CD4-positive, alpha-beta T cell (primary cell): ENCODE measurements at places on chromosomes 5 and 9.

DNA sequence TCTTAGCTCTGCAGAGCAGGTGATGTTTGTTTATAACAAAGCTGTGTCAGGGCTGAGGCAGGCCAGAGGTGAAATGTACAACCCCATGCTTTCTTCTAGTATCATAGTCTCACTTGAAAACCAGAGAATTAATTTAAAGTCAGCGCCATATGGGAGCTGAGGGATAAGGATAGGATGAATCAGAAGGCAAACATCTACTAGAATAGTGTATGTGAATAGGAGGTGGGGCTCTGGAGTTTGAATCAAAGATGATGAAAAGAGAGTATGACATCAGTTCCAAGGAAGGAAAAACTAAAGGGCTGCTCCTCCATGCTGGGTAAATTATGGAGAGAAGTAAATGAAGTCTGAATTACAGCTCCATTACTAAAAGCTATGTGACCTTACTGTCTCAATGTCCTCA is 441.5 kb downstream of the RASEF start:
- DNase-seq = no peak

DNA sequence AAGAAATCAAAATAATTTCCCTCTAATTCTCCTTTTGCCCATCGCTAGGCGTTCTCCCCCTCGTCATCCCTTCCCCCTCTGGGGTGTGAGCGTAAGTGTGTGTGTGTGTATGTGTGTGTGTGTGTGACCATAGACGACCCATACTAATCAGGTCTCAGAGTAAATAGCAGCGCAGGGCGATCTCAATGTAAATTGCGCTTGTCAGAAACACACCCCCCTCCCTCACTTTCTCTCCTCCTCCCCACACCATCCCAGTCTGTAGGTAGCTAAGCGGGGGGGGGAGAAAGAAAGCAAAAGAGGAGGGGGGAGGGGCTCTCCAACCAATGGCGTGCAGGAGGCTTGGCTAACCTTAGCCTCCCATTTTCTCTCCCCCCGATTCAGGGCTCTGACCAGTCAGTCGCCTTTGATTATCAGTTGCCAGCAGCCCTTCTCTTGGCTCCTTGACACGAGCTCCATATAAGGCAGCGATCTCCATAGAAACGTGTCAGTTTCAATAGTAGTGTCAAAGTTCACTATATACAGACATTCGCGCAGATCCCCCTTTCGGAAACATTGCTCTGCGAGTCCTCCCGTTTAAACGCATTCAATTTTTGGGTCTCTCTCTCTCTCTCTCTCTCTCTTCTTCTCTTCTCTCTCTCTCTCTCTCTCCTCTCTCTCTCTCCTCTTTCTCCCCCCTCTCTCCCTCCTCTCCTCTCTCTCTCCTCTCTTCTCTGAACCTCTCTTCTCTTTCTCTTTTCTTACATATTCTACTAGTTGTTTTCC is at the start of gene NR2F1:
TSS of gene NR2F1 (plus strand) at position 546 of the 762 bp plus-strand sequence. CDS start 1,802 bp downstream, outside the sequence.
- no peak for DNase-seq

- no peak for DNase-seq
Measured at GRCh38 chr5:149333711-149334443, 11.4 kb upstream of the GRPEL2 start.

DNA sequence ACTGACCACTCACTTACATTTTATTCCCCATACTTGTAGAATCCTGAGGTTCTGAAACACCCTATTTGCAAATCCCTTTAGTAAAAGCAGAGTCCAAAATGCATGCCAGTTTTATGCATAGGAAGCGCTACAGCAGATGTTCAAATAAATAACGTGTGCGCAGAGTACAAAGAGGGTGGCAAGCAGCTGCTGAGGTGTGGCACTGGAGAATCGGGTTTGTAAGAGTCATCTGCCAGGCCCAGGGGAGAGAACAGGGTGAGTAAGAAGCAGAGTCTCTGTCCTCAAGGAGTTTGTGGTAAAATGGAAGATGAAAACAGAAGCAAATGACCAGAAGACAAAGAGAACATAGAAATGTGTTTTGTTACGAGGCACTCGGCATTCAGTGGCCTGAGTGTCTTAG is 288.8 kb downstream of the GLIS3 start:
- DNase-seq = no peak

DNA sequence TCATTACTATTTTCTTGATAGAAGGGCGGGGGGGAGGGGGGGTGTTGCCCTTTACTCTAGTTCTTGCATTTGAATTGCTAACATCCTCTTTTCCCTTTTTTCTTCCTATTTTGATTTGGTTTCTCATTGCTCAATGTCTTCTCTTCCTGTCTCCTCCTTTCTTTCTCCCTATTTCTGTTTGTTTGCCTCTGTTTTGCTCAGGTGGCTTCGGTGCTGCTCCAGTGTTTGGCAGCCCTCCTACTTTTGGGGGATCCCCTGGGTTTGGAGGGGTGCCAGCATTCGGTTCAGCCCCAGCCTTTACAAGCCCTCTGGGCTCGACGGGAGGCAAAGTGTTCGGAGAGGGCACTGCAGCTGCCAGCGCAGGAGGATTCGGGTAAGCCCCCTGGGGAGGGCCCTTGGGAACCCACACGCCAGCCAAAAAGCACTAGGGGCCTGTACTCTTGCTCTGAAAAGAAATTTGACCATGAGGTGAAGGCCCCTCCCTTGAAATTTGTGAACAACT is 48.3 kb downstream of the FAM78A start:
- no peak for DNase-seq

- DNase-seq = no peak
Measured at GRCh38 chr5:143592648-143593047, 189.2 kb upstream of the NR3C1 start.

- DNase-seq = no peak
Measured at GRCh38 chr5:93330506-93330905, 250.5 kb downstream of the NR2F1-AS1 start.

DNA sequence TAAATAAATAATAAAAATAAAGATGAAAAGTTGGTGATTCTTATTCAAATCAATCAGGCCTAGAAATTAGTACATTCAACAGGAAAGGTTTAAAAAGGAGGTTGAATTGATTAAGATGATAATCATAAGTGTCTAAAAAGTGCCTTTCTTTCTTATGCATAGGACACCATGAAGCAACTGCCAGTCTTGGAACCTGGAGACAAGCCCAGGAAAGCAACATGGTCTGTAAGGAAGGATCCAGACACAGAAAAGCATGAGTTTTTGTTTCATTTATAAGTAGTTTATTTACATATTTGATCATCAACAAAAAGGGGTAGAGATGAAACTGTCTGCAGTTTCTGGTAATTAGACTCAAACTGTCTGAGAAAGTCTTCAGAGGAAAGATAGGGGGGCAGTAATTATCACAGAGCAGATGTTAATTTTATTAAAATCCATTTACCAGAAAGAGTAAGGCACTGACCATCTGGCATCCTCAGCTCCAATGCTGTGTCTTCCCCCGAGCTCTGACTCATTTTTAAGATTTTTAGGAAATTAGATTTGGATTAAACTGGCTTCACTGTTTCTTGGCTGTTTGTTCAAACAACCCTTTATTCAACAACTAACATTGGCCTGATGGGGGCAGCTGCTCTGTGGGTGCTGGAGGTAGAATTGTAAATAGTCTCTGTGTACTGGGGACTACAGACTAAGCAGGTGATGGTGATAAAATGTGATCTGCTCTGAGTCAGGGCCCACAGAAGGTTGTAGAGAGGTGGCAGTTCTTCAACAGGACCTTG is 2.7 kb downstream of the RABEPK start:
- DNase-seq = no peak

GRCh38 chr9:106890608-106891007 is 27.6 kb downstream of the ZNF462 start:
- no peak for DNase-seq

DNA sequence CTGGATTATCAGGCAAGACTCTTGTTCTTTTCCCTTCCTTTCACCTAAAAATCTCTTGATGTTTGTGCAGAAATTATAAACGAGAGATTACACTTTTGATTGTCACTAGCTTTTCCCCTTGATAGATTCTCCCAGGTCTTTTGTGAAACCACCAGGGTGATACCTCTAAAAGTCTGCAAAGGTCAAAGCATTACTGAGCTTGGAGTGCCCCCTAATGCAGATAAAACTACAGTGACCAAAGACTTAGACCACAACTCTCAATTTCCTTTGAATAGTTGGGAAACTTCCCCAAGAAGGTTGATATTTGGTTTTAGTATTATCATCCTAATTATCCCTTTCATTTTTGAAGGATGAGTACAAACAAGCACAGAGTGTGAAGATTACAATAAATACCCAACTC is 173.1 kb downstream of the CYLC2 start:
- no peak for DNase-seq

GRCh38 chr5:17061973-17062470 is 125.9 kb upstream of the MYO10 start:
- DNase-seq = peak; percentile 3

GRCh38 chr5:136001466-136001981 is 27.3 kb upstream of the TGFBI start:
- DNase-seq = no peak

DNA sequence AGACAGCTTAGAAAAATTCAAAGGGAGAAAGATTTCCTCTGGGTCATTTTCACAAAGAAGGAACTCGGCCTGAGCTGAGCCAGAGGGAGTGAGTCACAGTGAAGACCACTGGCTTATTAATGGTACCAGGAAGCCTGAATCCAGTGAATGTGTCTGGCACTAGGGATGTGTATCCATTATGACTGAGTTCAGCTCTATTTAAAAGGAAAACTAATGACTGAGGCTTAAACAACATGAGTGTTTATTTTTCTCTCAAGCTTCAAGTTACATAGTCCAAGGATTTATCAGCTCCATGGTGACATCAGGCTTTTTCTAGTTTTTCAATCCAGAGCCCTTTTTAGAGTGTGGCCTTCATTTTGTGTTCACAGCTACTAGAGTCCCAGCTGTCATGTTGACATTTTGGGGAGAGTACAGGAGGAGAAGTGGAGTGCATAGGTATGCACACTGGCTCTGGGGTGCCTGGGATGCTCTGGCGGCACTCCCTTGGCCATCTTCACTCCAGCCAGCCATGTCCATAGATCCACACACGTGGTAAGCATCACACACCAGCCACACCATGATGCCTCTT is 159.5 kb upstream of the ERCC6L2 start:
- DNase-seq = no peak

DNA sequence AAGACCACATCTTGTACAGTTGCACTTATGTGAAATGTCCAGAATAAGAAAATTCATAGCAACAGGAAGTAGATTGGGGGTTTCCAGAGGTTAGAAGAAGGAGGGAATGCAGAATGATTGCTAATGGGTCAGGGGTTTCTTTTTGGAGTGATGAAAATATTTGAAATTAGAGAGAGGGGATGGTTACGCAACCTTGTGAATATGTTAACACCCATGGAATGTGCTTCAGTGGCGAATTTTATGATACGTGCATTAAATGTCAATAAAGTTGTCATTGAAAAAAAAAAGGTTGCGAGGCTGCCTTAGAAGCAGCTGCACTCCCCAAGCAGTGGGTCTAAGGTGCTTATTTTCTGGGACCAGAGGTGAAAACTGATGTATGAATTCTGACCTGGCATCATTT is 64.4 kb upstream of the SUB1 start:
- no peak for DNase-seq

DNA sequence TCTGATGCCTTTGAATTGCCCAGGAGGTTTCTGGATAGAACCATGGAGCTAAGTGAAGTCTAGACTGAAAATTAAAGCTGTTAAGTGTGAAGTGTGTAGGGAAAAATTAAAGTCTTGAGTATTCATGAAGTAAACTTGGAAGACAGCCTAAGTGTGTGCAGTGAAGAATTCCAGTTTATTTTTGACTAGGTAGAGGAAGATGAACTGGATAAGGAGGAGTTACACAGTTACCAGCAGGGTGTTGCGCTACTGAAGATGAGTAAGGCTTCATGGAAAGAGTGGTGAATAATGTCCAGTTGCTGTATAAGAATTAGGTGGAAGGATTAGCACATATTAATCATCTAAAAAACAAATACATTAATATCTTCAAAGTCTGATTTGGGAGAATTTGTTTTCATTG is 5.7 kb upstream of the CHD1 start:
- no peak for DNase-seq

- DNase-seq = peak; percentile 25
Measured at GRCh38 chr9:71819115-71819739, 50.9 kb upstream of the CEMIP2 start.

DNA sequence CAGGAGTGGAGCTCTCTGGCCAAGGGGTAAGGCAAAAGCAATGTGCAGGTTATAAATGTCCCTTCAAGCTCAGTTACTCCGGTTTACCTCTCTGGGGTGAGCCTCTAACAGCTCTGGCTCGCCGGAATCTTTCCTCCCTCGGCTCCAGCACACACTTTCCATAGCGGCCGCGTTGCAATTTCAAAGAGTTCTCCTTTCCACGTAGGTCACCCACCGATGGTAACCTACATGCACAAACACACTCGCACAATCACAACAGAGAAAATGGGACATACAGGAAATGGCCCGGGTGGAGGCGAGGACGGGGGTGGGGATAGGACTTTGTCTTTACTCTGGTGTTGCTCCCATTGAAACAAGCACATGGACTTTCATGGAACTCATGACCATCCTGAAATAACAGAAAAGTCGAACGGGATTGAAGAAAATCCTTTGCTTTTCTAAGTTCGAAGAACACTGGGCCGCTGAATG is 1.2 kb downstream of the LHFPL2 start:
- no peak for DNase-seq

- no peak for DNase-seq
Measured at GRCh38 chr5:6344593-6344989, 33.8 kb downstream of the MED10 start.

DNA sequence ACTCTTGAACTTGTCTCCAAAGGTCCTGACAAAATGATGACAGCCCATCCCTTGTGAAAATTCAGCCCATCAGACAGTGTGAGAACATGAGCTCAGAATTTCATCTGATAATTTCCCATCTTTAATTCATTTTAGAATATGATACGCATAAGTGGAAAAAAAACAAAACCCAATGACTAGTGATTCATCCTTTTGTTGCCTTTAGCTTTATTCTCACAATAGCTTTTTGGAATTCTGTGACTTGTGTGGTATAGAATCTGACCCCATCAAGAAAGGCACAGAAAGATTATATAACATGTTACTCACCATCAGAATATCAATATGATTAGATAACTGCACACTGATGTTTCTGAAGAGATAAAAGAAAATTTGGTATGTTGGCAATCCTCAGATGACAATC is 16.1 kb upstream of the TMED7 start:
- no peak for DNase-seq

DNA sequence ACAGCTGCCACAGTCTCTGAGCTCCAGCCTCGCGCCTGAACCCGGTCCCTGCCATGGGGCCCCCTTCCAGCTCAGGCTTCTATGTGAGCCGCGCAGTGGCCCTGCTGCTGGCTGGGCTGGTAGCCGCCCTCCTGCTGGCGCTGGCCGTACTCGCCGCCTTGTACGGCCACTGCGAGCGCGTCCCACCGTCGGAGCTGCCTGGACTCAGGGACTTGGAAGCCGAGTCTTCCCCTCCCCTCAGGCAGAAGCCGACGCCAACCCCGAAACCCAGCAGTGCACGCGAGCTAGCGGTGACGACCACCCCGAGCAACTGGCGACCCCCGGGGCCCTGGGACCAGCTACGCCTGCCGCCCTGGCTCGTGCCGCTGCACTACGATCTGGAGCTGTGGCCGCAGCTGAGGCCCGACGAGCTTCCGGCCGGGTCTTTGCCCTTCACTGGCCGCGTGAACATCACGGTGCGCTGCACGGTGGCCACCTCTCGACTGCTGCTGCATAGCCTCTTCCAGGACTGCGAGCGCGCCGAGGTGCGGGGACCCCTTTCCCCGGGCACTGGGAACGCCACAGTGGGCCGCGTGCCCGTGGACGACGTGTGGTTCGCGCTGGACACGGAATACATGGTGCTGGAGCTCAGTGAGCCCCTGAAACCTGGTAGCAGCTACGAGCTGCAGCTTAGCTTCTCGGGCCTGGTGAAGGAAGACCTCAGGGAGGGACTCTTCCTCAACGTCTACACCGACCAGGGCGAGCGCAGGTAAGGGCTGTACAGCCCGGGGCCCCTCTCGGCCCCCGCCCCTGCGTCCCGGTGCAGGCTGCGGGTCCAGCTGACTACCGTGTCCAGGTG is 509 bp downstream of the LVRN start:
- DNase-seq = no peak
